ENCODE measurements at places on chromosomes 12 and 14. TPM values are rescaled to one million over a fixed set of nuclear protein-coding genes. Genes with fewer than 3 reads are reported as not detected.

GRCh38 chr12:49403971-49404450, 36.7 kb downstream of the SPATS2 start:
- no peaks in the 10 kb centered on the region for H3K36me3 ChIP-seq
- H3K27me3 ChIP-seq: peaks cover 3% of the 10 kb centered on the region
- H3K27ac ChIP-seq: no peak overlapping the region
- no peak overlapping the region for H3K4me3 ChIP-seq

DNA sequence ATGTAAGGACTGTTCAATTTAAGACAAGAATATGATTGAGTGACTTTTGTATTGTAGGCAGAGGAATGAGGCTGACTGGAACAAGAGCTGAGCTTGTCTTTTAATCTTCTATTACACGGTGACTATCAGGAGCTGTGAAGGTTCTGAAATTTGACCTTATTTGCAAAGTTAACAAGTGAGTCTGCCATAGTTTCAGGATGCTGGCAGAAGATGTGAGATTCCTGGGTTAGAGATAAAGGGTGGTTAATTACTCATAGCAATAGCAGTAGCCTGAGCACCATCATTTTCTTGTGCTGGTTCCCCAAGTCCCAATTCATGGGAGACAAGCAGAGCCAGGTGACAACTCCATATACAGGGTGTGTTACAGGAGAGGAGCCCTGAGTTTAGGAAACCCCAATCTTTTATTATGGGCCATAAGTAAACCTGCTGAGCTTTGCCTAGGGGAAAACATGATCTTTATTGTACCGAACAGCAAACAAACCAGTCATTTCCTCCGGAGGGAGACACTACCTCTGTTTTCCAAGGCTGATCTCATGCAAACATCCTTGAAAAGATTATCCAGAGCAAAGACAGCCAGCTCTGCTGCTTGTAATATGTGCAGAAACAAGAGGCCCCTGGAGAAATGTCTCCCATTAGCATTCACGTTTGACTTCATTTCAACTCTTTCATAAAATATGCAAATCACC, 51.7 kb upstream of the DDX11 start:
- DNase-seq: no peak
- no peak overlapping the region for H3K4me3 ChIP-seq
- no peak overlapping the region for H3K27ac ChIP-seq
- peaks cover 10% of the 10 kb centered on the region for H3K27me3 ChIP-seq

Gene TBX3
- total RNA-seq: not detected

DNA sequence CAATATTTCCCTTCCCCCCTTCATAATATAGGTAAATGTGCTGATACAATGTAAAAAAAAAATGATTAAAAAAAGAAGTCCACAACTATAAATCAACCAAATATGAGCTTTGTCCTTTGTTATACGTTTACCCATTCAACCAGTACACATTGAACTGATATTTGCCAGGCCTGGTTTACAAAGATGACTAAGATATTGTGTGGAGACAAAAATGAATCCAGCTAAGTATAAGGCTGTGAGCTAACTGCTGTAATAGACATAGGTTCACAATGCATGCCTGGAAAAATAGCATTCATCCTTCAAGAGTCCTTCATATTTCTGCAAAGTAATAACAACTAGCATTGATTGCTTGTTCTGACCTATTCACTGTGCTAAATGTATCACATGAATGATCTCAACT, 6.9 kb downstream of the C12orf56 start:
- no peak for DNase-seq
- no peaks in the 10 kb centered on the region for H3K27me3 ChIP-seq
- H3K4me3 ChIP-seq: no peak overlapping the region
- H3K27ac ChIP-seq: peak overlapping the region; percentile 21
- no peaks in the 10 kb centered on the region for H3K36me3 ChIP-seq

GRCh38 chr12:121989276-121990113, 32.2 kb upstream of the BCL7A start:
- no peak for DNase-seq
- H3K36me3 ChIP-seq: no peaks in the 10 kb centered on the region
- no peak overlapping the region for H3K4me3 ChIP-seq
- peaks cover 3% of the 10 kb centered on the region for H3K27me3 ChIP-seq
- H3K27ac ChIP-seq: no peak overlapping the region

- H3K4me1 ChIP-seq: peaks cover 23% of the 10 kb centered on the region
- no peak overlapping the region for H3K4me3 ChIP-seq
- peaks cover 7% of the 10 kb centered on the region for H3K36me3 ChIP-seq
- H3K27ac ChIP-seq: no peak overlapping the region
Observed at GRCh38 chr12:94012071-94012470, 136.3 kb upstream of the PLXNC1 start.

Gene PHLDA1
- total RNA-seq: 88.9 TPM

DNA sequence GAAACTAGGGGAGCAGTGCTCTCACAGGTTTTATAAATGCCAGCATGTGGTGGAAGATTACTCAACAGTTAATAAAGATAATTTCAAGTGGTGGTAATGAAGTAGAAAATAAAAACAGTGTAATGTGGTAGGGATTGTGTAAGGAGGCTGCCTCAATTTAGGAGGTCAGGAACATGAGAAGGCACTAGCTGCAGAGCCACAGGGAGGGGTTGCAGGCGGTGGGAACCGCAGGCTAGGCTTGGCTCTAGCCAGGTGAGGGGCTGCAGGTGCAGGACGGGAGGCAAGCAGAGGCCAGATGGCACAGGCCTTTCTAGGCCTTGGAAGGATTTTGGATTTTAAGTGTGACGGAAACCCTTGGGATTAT, 768 bp downstream of the METTL25 start:
- no peak for DNase-seq
- H3K27ac ChIP-seq: peak overlapping the region; percentile 98
- peaks cover 26% of the 10 kb centered on the region for H3K36me3 ChIP-seq
- H3K27me3 ChIP-seq: no peaks in the 10 kb centered on the region
- H3K4me1 ChIP-seq: peaks cover 53% of the 10 kb centered on the region

Gene RAD51B
- total RNA-seq: 26.1 TPM

DNA sequence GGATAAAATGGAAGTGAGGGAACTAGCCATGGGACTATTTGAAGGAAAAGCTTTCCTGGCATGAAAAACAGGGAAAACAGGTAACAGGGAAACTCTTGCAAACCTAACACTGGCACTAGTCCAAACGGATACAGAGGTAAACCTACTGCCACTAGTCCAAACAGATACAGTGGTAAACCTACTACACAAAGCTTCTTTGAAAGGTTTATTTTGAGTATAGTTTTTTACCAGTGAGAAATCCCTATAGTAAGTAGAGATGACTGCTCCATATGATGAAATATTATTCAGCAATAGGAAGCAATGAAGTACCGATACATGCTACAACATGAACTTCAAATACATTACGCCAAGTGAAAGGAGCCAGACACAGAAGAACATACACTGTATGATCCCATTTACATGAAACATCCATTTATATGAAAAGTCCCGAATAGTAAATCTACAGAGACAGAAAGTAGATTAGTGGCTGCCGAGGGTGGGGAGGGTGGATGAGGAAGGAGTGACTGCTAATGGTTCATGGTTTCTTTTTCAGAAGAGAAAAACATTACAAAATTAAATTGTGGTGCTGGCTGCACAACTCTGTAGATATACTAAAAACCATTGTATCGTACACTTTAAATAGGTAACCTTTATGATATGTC, 25.5 kb downstream of the SPTLC2 start:
- H3K4me1 ChIP-seq: peaks cover 52% of the 10 kb centered on the region
- peak overlapping the region; percentile 19 for H3K4me3 ChIP-seq
- peaks cover 22% of the 10 kb centered on the region for H3K36me3 ChIP-seq
- H3K27me3 ChIP-seq: no peaks in the 10 kb centered on the region
- peak overlapping the region; percentile 2 for H3K27ac ChIP-seq

GRCh38 chr14:49250109-49250508, 336.1 kb downstream of the RPS29 start:
- no peak for DNase-seq
- H3K27ac ChIP-seq: no peak overlapping the region
- no peak overlapping the region for H3K4me3 ChIP-seq
- H3K4me1 ChIP-seq: no peaks in the 10 kb centered on the region
- no peaks in the 10 kb centered on the region for H3K36me3 ChIP-seq

DNA sequence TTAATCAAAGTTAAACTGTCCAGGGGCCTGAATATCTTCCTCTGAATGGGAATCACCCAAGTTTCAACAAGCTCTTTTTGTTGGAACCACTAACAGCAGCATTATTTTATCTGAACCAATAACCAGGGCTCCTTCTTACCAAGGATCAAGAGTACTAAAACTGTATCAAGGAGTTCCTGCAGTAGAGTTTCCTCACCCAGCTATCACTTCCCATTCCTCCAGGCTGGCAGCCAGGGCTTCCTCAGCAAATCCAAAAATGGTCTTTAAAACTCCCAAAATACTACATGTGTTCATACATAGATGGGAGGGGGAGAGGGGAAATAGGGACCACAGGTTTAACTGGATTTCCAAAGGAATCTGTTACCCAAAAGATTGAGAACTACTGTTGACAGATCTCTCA, 10.5 kb downstream of the FMNL3 start:
- H3K36me3 ChIP-seq: peaks cover 5% of the 10 kb centered on the region
- H3K4me3 ChIP-seq: no peak overlapping the region
- H3K27me3 ChIP-seq: peaks cover 2% of the 10 kb centered on the region
- H3K27ac ChIP-seq: no peak overlapping the region
- no peak for DNase-seq
- peaks cover 41% of the 10 kb centered on the region for H3K4me1 ChIP-seq

Gene TSHR
- 0.47 TPM for total RNA-seq

Gene SLC7A8
- not detected for total RNA-seq

DNA sequence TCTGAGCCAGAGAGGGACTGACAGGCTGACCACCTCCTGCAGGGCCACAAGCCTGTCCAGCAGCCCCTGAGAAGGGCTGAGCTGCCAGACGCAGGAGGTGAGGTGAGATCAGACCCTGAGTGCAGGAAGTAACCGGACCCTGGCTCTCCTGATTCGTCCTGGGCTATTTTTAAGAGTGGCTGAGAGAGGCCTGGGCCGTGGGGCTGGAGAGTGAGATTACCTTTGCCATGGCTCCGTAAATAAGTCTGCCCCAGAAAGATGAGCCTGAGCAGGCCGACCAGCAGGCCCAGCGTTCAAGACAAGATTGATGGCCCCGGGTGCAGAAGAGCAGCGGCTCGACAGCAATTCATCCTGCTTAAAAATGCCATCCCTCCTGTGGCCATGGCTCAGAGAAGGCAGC, 54.2 kb downstream of the SPTB start:
- no peak overlapping the region for H3K4me3 ChIP-seq
- no peaks in the 10 kb centered on the region for H3K36me3 ChIP-seq

Gene PIK3C2G
- total RNA-seq: not detected

DNA sequence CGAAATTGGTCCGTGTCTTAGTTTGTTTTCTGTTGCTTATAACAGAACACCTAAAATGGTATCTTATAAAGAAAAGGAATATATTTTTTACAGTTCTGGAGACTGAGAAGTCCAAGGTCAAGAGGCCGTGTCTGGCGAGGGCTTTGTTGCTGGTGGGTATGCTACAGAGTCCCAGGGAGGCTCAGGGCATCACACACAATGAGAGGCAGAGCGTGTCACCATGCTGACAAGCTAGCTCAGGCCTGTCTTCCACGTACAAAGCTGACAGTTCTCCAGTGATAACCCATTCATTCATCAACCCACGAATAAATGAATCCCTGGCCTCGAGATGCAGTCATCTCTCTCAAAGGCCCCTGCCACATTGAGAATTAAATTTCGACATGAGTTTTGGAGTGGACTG, 56.7 kb upstream of the AEBP2 start:
- H3K36me3 ChIP-seq: no peaks in the 10 kb centered on the region
- no peaks in the 10 kb centered on the region for H3K27me3 ChIP-seq
- H3K27ac ChIP-seq: peak overlapping the region; percentile 7
- H3K4me1 ChIP-seq: peaks cover 9% of the 10 kb centered on the region
- H3K4me3 ChIP-seq: no peak overlapping the region

- peak overlapping the region; percentile 15 for H3K4me3 ChIP-seq
- H3K27me3 ChIP-seq: no peaks in the 10 kb centered on the region
- H3K4me1 ChIP-seq: peaks cover 71% of the 10 kb centered on the region
- no peak for DNase-seq
Observed at GRCh38 chr12:27464220-27464554, 17.7 kb downstream of the SMCO2 start.

Gene C12orf42
- not detected for total RNA-seq

DNA sequence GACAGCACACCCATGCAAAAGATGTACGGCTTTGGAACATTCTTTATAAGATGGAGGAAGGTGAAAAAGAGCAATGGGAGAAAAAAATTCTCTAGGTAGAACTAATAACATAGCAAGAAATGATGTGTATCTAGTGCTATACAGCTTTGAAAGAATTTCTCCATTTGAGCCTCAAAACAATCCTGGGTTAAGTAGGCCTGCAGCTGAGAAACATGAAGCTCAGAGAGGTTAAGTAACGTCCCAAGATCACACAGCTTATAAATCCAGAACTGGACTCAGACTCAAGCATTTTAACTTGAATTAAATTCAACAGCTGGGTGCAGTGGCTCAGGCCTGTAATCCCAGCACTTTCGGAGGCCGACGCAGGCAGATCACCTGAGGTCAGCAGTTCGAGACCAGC, 32.9 kb downstream of the TTC7B start:
- H3K4me1 ChIP-seq: no peaks in the 10 kb centered on the region
- no peaks in the 10 kb centered on the region for H3K27me3 ChIP-seq
- no peaks in the 10 kb centered on the region for H3K36me3 ChIP-seq
- DNase-seq: no peak

All from activated T-helper 1 cell treated with anti-CD3 and anti-CD28 coated beads, Interleukin-12 subunit alpha, Interleukin-12 subunit beta, Interleukin-2, Interleukin-4 antibody, amounts not matched to agents 30 ng/mL and 10 ng/mL and 1 ng/mL, durations not matched to agents 14 hours and 24 hours and 36 hours (primary cell).